RPMI7951 (cell line): ENCODE measurements at places on chromosomes 11 and 22. TPM values are rescaled to one million over a fixed set of nuclear protein-coding genes. Genes with fewer than 3 reads are reported as not detected.

- peak; percentile 17 for DNase-seq
Observed at GRCh38 chr22:50399751-50400331, 56.7 kb downstream of the PPP6R2 start.

GRCh38 chr11:84289381-84289906, 1003.3 kb upstream of the CCDC90B start:
- DNase-seq = no peak

DNA sequence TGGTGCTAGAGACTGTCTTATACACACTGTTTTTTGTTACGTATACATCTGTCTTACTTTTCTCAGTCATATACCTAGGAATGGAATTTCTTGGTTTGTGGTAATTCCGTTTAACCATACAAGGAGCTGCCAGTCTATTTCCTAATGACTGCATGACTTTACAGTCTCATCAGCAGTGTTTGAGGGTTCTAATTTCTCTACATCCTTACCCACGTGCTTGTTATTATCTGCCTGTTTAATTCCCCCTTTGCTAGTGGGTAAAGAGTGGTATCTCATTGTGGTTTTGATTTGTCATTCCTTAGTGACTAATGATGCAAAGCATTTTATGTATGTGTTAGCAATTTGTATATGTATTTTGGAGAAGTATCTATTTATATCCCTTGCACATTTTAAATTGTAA, 1008.0 kb downstream of the FAM181B start:
- peak; percentile 45 for DNase-seq

DNA sequence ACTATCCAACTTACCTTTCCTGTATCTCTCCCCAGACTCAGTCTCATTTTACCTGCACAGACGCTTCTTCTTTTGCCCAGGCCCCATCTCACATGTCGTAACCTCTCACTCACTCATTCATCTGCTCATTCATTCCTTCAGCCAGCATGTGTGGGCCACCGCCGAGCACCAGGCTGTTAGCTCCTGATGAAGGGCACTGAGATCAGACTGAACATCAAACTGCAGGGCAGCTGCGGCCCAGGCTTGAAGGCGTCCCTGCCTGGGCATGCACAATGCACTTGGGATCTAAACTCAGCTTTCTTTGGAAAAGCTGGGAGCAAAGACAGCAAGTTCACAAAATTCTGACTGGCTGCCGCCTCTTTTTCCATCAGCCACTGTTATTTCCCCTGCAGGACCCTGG, 1456.3 kb downstream of the BRD1 start:
- no peak for DNase-seq

DNA sequence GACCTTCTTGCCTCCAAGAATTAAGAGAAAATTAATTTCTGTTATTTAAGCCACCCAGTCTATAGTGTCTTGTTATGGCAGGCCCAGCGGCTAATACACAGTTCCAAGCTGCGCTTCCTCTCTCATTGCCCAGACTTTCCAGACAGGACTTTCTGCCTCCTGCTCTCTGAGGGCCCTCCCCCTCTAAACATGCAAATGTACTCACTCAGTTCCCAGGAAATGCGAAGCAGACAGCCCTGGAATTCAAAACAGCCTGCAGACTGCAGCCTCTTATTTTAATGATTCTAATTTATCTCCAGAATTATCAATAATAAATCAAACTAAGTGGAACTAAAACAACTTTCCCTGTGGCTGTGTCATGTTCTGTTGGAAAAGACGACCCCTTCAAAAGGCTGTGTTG, 115.5 kb upstream of the ISX start:
- no peak for DNase-seq

GRCh38 chr22:40451210-40451609, 80.8 kb downstream of the SGSM3 start:
- no peak for DNase-seq

Gene TRPC6
- 0.36 and 1.1 TPM in 2 replicates for total RNA-seq
